PC-3 (cell line): ENCODE measurements at places on chromosomes 2 and 18.

DNA sequence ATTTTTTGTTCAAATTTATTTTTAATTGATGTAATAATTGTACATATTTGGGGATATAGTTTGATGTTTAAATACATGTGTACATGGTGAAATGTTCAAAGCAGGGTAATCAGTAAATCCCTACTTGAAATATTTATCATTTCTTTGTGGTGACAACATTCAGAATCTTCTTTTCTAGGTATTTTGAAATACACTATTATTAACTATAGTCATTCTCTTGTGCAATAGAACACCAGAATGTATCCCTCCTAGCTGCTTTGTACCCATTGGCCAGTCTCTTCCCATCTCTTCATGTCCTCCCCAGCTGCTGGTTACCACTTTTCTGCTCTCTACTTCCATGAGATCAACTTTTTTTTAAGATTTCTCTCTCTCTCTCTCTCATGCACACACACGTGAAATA lies 126.5 kb downstream of the ZNF407 start:
- no peak for DNase-seq

- no peak for DNase-seq
These were observed 175.2 kb downstream of the TNS1 start for GRCh38 chr2:217827430-217828201.

- no peak for DNase-seq
These were observed 166.4 kb upstream of the MSH6 start for GRCh38 chr2:47616506-47616905.

DNA sequence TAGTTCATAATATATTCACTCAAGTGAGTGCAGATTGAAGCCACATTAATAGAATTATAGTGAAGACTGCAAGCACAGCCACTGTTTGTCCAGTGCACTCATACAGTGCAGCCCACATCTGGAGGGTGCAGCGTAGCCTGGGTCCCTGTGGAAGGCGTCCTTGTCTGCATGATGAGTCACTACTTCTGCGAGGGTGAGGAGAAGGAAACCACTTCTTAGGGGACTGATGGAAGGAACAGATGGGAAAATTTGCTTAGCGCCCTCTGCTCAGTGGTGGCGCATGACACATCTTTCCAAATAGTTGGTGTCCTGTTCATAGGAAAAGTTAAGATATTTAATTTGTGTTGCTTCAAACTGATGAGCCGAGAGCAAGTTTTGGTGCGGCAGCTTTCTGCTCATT lies 330.4 kb upstream of the SMIM21 start:
- no peak for DNase-seq

- DNase-seq, result no peak
These were observed at the start of gene VSNL1 for GRCh38 chr2:17540093-17540812. Gene VSNL1 (plus strand): TSS chr2:17540696. CDS start chr2:17592075, 51,379 bp downstream.

GRCh38 chr18:44841221-44841620 lies 160.5 kb downstream of the SETBP1 start:
- DNase-seq, result peak; percentile 7

- no peak for DNase-seq
These were observed 127.7 kb upstream of the DSEL start for GRCh38 chr18:67644226-67644625.

DNA sequence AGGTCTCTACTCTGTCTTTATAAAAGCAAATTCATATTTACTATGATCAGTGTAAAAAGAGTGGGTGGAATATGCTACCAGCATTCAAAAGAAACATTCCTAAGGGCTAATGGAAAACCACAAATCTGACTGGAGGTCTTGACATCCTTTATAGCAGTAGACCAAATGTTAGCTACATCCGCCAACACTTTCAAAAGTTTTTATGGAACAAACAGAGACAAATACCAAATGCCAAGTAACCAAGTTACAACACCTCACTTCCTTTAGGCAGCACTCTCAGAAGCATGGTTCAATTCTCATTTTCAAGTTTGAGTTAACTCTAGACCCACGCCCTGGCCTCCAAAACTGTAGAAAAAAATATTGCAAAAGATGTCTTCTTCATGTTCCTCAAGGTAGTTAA lies 78.3 kb upstream of the SETBP1 start:
- DNase-seq, result peak; percentile 72

- no peak for DNase-seq
These were observed 298.2 kb upstream of the COL3A1 start for GRCh38 chr2:188676010-188676400.

DNA sequence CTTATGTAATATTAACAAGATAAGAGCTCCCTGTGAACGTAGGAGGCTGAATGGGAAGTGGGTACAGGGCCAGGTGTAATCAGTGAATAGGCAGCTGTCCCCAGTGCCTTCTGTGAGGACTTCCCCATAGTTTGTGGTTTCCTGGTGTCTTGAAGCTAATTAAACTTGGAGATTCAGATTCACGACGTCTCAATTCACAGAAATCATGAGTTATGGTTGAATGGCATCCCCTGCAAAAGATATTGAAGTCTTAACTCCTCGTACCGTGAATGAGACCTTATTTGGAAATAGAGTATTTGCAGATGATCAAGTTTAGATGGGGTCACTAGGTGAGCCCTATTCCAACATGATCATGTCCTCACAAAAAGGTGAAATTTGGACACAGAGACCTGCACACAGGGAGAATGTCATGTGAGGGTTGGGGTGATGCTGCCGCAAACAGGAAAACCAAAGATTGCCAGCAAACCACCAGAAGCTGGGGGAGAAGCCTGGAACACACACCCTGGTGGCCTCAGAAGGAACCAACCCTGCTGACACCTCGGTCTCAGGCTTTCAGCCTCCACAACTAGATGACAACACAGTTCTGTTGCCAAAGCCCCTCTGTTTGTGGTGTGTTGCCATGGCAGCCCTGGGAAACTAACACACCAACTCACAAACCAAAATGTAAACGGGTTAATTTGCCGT lies 13.2 kb downstream of the ARL4C start:
- DNase-seq, result no peak

DNA sequence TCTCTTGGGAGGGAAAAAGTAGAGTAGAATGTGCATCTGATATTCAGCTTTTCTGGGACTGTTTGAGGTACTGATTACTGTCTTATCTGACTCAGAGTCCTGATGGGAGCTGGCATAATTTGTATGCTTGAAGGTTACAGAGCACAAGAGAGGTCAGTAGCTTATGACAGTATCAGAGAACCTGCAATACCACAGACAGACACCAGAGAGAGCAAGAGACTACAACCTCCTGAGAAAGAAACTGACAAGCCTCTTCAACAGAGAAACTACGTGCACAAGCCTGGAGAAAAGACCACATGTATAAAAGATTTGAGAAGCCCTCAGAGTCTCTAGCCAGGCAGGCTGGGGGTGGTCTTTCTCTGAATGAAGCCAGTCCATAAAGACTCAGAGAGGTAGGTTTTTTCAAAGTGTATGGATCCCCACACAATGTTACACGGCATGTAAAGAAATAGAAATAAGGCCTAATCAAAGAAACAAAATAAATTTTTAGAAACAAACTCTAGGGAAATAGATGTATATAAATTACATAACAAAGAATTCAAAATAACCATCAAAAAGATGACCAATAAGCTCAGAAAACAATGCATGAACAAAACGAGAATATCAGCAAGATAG lies 568.3 kb downstream of the LRRTM4 start:
- peak; percentile 61 for DNase-seq

- DNase-seq, result peak; percentile 80
These were observed 43.7 kb upstream of the TMEM163 start for GRCh38 chr2:134762508-134762907.

- DNase-seq, result no peak
These were observed 275.8 kb upstream of the CRIM1 start for GRCh38 chr2:36079793-36080192.

DNA sequence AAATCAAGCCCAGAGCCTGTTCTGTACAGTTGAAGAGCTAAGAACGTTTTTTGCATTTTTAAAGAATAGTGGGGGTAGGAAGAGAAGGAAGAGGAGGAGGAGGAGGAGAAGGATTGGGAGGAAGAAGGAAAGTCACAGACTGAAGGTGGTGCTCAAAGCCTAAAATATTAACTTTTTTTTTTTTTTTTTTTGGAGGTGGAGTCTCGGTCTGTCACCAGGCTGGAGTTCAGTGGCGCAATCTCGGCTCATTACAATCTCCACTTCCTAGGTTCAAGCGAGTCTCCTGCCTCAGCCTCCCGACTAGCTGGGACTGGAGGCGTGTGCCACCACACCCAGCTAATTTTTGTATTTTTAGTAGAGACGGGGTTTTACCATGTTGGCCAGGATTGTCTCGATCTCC lies 18.3 kb upstream of the KLHL29 start:
- no peak for DNase-seq

DNA sequence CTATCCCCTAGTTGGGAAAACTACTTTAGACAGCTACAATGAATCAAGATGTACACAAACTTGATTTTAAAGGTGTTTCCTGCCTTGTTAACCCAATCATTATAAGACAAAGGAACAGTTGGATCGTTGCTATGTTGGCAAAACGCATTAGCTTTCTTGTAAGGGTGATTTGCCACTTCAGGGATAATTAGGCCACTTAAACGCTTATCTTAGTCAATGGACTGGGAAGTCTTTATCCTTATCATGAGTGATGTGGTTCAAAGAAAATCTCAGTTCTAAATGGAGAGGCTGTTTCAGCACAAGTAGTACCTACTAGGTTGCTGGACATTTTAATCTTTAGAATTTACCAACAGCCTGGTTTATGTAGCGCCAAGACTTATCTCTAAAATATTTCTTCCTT lies 406.1 kb upstream of the MEX3C start:
- no peak for DNase-seq

DNA sequence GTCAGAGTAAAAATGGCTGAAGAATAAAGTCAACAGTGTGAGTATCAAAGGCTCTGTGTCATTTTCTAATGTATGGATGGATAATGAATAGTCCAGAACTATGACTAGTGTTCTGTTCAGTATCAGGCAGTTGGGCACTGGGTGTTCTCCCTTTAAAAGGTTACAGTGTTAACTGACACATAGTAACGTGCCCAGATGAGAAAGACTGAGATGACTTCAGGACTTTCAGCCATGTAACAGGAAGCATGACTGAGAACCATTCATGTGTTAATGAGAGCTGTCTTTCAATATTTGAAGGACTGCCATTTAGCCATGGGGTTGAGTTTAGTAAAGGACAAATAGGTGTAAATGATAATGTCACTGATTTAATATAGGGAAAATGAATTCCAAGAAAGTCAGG lies 187.1 kb downstream of the GULP1 start:
- no peak for DNase-seq

DNA sequence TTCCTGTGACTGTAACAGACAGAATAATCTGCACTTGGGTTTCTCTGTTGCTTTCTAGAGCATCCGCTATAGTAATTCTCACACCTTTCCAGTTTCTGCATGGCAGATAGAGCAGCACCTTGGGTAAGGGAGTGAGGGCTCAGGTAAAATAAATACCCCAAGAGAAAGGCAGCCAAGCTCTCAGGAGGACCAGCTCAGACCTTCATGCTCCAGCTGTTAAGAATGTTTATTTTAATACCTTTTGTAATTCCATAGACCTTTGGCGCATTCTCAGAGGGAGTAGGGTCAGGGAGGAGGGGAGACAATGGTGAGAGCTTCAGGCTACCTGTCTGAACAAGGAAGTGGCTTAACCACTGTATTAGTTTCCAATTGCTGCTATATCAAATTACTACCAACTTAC lies 16.2 kb upstream of the TMEM178A start:
- DNase-seq, result no peak

DNA sequence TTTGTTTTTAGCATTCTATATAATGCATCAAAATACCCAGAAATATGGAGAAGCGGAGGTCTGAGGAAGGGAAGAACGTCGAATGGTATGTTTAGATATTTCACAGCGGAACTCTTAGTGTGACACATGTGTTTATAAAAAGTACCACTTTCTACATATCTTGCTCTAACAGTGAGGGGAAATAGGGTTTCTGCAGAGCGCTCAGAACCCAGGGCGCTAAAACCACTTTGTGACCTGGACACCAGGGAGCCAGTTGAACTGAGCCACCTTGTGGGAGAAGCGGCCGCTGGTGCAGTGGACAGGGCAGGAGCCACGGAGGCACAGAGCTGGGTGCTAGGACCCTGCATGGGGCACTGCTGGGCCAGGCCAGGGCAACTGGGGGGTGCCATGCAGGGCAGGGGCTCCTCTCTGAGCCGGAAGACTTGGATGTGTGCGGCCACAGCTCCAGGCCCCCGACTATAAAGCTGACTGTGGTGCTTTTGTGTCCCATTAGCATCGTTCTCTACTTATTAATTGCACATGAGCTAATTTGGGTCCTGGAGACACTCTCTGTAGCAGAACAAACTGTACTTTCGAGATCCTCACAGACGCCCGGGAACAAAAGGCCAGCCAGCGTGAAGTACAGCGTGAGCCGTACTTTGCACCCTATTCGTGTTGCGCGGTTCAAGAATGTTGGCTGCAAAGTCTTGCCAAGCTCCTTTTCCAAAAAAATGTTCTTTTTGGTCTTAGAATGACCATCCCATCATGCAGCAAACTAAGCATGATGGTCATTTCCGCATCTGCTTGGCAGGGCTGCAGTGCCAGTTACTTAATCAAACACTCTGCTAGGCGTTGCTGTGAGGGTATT lies 151.9 kb upstream of the ALKAL2 start:
- no peak for DNase-seq

DNA sequence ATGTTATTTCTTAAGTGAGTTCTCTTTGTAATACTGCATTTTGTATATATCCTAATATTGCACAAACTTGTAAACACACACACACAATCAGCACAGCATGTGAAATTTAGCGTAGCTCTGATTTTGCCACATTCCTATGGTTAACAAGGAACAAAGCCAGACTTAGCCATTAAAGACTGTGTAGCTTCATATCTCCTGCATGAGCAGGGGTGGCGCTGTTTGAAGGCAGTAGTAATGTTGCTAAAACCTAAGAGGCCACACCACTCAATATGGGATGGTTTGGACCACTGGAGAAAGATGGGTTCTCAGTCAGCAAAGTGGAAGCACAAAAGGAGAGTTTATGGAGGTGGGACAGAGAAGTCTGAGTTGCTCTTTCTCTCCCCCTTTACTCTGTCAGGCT lies 61.1 kb upstream of the RND3 start:
- peak; percentile 51 for DNase-seq

DNA sequence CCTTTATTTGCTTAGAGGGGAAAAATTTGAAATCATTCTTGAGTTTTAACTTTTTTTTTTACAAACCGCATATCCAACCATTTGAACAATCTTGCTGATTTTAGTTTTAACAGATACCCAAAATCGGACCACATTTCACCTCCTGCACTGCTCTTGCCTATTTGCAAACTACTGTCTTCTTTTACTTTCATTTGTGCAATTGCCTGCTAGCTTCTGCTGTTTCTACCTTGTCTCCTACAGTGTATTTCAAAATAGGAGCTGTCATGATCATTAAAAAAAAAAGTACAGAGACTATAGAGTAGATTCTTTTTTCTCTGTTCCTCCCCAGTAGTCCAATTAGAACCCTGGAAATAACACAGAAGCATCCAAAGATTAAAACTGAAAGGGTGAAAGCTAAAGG lies 1081.2 kb downstream of the SOCS6 start:
- no peak for DNase-seq

DNA sequence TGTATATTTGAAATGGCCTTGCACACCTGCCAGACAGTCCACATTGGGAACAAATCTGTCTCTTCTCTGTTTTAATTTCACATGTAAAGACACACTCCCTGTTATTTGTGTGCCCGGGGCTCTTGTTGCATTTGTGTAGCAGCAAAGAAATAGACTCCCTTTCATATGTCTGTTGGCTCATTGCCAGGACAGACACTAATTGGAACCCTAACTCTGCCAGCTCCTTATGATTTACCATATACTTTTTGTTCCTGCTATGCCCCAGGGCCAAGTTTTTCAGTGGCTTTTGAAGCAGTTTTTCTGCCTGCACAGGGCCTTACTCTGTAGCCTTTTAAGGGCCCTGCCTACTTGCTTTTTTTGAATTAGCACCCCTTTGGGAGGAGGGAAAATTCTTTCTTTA lies 396.9 kb downstream of the DLGAP1 start:
- no peak for DNase-seq
